ENCODE measurements at places on chromosomes 5 and 9. TPM values are rescaled to one million over a fixed set of nuclear protein-coding genes. Genes with fewer than 3 reads are reported as not detected.
A peak's percentile ranks its signal among the peaks of the same experiment; 100 is the strongest.

IL9 gene
- total RNA-seq = not detected

PIGO gene
- 11.4 TPM for total RNA-seq

LECT2 gene
- total RNA-seq = not detected

IFNA13 gene
- total RNA-seq = not detected

BTNL9 gene
- 209 TPM for total RNA-seq

PTPRD gene
- total RNA-seq = 3.5 TPM

GRM6 gene
- total RNA-seq = not detected

GRCh38 chr5:106262395-106262794, 1408.3 kb downstream of the EFNA5 start:
- DNase-seq = no peak

DNA sequence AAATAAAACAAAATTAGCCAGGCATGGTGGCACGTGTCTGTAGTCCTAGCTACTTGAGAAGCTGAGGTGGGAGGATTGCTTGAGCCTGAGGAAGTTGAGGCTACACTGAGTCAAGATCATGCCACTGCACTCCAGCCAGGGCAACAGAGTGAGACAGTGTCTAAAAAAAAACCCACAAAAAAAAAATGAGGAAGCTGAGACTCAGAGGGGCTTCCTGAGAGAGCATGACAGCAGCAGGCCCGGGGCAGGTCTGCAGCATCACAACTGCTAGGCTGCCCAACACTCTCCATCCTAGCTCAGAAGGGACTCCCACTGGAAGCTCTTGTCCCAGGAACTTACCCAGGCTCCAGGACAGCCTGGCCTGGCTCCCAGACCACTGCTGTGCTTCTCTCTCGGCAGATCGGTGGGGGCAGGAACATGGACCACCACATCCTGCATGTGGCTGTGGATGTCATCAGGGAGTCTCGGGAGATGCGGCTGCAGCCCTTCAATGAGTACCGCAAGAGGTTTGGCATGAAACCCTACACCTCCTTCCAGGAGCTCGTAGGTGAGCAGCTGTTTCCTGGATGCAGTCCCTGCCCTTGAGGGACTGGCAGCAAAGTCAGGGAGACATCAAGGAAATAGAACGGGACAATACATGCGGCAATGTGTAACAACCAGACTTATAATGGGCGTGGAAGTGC, 19.1 kb downstream of the PTGS1 start:
- DNase-seq = no peak

DNA sequence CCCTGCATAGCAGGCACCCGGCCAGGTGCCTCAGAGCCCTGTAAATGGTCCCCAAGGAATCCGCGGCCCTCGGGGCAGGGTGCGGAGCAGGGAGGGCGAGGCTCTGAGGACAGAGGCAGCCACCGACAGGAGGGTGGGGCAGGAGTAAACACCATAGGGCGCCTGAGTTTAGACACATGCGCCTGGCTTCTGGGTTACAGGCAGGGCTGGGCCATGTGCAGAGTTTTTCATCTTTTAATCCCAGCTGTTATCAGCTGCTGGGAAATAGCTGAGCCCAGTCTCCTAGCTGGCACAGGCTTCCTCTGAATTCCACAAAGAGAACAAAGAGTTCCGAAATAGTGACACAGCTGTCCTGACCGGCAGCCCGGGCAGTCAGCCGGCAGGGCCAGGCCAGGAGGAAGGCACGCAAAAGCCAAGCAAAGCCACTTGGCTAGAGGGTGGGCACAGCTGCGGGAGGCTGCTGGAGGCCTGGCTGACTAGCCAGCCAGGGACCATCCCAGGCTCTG, 98.9 kb upstream of the PHYKPL start:
- DNase-seq = no peak

- DNase-seq = no peak
Measured at GRCh38 chr9:70978085-70978484, 143.3 kb downstream of the TRPM3 start.

- DNase-seq = no peak
Measured at GRCh38 chr9:1025131-1025530, 25.0 kb upstream of the DMRT2 start.

DNA sequence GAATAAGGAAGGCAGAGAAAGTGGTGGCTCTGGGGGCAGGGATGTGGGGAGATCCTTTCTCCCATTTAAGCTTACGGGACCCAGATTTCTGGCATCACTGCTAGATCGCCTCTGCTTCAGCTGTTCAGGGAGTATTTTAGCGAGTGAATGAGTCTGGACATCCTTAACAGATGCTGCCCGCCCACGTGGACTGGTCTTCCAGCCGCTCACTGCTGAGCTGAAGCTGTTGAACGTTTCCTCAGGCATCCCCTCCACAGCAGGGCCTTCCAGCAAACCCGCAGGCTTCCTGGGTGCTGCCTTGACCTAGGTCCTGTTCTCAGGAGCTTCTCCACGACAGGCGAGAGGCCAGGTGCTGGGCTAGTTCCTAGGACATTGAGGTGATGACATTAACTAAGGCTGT, 144.4 kb upstream of the EFNA5 start:
- no peak for DNase-seq

DNA sequence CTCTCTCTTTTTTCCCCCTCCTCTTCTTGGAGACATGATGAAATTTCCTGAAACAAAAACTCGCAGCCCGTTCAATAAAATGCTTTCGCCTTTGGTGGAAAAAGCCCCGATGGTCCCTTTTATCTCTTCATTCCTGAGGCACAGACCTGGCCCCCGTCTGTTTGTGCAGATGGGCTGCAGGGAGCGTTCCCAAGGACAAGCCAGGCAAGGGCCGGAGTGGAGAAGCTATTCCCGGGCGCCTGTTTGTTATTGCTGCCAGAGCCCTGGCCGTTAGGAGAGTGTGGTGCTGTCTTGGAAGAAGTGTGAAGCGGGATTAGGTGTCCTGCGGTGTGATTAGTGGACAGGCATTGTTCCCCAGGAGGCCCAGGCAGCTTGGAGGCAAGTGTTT, 71.9 kb downstream of the SMIM23 start:
- DNase-seq = no peak

DNA sequence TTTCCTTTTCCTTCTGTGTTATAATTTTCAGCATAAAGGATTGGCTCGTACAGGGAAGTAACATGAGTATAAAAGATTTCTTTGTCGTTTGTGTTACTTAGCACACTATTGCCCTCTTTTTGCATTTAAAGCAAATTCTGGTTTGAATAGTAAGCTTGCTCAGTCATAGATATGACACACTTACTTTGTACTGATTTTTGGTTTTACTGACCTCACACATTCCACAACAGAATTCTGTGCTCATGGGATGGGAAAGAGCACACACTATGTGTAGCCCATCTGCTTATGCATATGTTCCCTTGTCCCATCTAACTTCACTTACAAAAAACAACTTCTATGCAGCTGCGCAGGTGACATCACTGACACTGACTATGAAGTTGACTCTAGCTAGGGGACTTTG, 111.9 kb upstream of the MTAP start:
- DNase-seq = no peak

- no peak for DNase-seq
Measured at GRCh38 chr9:77218612-77219011, 41.3 kb downstream of the VPS13A start.

DNA sequence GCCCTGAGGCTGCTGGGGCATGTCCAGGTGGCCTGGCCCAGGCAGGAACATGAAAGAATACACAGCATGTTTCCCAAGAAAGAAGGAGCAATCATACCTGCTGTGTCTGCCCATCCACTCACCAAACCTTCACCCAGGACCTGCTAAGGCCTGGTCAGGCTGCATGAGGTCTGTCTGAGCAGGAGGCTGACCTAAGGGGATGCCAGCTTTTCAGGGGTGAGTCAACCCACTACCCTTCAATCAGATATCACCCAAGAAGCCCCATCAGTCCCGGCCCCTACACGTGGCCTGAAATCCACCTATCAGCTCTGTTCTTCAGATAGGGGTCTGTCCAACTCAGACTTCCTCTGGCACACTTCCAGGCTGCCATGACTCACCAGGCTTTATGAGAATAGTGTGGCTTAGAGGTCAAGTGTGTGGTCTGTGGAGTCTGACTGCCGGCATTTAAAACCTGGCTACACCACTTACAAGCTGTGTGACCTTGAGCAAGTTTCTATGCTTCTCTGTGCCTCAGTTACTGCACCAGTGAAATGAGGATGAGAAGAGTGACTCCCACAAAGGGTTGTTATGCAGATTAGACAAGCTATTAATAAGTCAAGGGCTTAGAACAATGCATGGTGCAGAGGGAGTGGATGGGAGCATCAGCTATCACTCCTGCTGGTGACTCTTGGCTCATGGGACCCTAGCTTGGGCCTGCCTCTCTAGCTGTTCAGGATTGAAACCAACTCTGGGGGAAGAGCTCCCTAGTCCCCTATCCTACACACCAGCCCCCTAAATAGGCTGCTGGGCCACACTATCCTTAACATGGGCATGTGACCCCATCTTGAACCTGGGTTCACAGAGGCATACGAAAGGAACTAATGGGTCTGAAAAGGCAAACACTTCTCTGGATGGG, 130.3 kb downstream of the PAX5 start:
- DNase-seq = no peak

DNA sequence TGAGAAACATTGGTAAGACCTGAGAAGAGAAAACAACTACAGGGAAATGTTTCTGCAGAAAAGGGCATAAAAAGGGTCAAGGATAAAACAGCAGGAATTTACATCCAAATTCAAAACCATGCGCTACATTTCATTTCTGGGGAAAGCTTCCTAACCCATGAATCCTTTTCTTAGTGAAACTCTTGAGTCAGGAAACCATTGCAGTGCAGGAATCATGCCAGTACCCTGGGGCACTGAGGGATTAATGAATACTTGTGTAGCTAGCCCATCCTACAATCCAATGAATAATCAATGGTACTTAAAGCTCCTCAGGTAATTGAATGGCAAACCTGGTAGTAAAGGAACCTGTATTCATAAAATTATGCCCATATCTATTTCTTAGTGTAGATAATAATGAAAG, 580.5 kb downstream of the TLE1 start:
- no peak for DNase-seq

DNA sequence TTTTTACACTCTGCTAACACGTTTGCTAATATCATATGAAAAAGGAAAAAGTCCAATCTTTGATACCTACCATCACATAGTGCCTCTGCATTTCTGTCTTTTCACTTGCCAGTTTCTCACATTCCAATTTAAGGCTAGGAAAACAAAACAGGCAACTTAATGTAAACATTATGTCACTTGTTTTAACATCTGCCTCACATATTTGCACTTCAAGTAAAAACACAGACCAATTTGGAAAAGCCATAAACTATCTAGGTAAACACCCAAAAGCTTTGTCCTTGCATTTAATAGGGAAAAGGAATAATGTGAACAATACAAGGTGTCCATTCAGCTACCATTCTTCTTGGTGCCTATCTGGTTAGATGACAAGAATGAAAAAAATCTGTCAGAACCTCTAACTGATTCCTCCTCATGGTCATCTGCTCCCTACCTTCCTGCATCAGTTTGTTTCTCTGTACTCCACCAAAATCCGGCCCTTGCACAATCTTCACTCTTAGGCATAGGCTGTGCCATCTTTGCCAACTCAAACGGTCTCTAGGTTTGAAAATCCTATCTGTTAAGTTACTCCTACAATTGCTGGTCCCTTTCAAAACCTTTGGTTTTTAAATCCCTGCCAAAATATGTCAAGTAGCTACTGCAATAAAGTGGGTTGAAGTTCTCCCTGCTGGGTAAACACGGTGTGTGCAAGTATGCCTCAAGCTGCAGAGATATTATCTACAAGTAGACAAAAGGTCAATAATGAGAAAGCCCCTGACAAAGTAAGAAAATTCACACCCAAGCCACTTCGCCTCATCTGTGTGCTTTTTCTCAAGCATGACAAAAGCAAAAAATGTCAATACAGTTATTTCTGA, 3.4 kb downstream of the TLE1 start:
- no peak for DNase-seq

- DNase-seq = peak; percentile 63
Measured at GRCh38 chr9:126722252-126722921, 82.5 kb upstream of the ZBTB43 start.

DNA sequence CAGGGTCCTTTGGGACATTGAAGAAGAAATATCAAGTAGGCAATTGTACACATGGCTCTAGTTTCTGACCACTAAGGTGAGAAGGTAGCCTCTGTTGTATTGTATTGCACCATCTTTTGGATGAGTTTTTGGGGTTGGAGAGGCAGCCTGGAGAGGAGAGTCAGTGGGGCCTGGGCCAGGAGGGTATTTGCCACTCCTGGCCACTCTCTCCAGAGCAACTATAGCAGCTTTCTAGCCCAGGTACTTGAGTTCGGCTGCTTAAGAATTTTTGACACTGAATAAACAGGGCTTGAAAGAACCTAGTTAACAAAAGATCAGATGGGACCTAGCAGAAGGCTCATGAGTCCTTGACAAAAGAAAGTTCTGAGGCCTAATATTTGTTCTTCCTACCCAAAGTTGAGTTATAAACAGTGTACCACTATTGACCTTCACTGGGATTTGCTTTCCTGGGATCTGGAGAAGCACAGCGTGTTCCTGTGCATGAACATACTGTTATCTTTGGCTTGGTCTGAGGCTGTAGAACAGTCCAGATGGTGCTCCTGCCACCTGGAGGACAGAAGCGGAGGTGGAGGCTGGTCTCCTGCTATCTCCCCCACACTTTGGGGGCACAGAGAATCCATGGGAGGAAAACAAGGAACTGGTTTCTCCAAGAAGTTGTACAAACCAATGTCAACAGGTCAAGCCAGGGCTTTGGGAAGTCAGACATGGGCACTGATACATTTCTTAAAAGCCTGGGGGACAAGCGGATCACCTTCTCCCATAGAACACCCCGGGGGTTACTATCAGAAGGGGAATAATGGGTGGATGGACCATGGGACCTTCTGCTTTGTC, 110.4 kb upstream of the LIFR start:
- no peak for DNase-seq

- no peak for DNase-seq
Measured at GRCh38 chr5:145811834-145812625, 23.1 kb downstream of the PRELID2 start.

DNA sequence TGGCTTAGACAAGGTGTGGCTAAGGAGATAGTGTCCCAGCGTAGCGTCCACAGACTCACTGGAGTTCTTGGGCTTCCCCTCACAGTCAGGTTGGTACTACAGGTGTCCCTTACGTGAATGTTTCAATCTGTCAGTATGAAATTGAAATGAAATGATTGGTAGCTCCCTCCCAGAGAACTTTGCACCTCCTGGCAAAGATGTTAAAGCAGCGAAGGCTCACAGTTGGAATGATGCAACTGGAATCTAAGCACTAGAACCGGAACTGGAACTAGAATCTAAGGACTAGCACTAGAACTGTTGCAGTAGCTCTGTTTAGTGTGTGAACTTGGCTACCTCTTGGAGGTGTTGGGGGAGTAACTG, 1.1 kb downstream of the SLC31A1 start:
- no peak for DNase-seq

DNA sequence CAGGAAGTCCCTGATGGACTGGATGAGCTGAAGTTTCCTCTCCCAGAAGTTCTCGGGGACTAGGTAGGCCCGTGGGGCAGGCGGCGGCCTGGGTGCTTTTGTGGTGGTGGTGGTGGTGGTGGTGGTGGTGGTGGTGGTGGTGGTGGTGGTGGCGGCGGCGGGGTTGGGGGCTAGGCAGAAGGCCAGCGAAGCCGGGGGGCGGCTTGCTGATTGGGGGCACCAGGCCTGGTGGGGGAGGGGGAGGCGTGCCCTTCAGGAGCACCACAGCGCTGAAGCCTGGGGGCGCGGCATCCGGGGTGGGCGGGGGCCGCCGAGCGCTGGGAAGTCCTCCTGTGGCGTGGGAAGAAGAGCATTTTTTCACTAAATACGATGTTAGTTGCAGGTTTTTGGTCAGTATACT, 26.9 kb downstream of the SPATA31C1 start:
- DNase-seq = no peak
